ENCODE measurements at places on chromosomes 4 and X.

DNA sequence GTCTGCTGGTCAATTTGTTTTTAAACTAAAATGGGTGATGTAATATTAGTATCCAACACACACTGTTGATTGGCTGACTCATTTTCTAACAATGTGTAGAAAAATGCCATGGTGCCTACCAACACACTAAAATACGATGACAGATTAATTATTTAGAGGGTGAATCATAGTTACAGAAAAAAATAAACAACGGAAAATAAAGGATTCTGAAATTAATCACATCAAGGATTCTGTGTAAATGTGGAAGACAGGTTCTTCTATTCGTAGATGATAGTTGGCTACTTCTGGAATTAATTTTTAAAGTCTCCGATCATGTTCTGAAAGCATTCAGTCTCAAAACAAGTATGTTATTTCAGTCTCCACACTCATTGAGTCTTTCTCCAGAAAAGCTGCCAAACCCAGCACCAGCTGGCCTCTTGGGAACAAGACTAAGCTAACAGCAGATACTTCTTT, 8.2 kb upstream of the IQCM start:
- DNase-seq, result no peak

GRCh38 chr4:105662935-105663675, 45.4 kb downstream of the INTS12 start:
- DNase-seq, result no peak

GRCh38 chr4:136855886-136856285, 676.4 kb downstream of the PCDH18 start:
- no peak for DNase-seq

GRCh38 chr4:22790631-22791030, 97.9 kb downstream of the GBA3 start:
- no peak for DNase-seq

DNA sequence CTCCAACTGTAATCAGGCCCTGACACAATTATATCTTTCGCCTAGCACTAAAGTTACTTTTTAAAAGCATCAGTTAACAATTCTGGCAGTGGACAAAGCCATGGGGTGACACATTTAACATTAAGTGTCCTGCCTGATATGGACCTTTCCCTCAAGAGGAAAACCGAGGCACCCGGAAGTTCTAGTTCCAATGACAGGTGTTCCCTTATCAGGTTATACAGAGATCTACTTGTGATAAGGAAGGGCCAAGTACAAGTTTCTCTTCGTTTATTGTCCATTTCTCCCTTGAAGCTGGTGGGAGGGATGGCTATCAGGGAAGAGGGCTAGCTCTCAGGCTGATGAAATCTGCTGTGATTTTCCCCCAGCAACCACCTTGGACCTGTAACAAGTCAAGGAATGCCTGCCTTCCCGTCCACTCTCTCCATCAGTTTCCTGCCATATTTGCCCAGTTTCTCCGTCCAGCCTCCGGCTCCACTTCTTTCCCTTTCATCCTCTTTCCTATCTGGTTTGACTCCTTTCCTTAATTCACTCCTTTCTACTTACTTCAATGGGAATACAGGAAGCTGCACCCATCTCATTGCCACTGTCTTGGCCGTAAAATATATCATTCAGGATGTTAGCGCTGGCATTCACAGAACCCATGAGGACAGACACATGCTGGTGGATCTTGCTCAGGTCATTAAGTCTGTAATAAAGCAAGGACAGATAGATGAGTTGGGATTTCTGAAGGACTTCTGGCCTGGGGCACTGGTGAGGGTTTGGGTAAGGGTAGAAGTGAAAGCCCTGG, 95.0 kb downstream of the DGKK start:
- no peak for DNase-seq

GRCh38 chr4:63589796-63590195, 819.5 kb downstream of the TECRL start:
- no peak for DNase-seq

DNA sequence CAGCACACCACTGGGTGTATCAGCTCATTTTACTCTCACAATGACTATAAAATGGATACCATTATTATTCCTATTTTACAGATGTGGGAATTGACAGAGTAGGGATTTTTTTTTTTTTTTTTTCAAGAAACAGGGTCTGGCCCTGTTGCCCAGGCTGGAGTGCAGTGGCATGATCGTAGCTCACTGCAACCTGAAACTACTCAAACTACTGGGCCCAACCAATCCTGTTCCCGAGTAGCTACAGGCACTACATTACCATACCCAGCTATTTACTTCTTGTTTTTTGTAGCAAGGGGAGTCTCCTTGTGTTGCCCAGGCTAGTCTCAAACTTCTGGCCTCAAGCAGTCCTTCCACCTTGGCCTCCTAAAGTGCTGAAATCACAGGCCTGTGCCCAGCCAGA, 95.2 kb downstream of the LARP7 start:
- no peak for DNase-seq

- no peak for DNase-seq
Measured at GRCh38 chr4:174650711-174651355, 128.5 kb upstream of the HPGD start.

DNA sequence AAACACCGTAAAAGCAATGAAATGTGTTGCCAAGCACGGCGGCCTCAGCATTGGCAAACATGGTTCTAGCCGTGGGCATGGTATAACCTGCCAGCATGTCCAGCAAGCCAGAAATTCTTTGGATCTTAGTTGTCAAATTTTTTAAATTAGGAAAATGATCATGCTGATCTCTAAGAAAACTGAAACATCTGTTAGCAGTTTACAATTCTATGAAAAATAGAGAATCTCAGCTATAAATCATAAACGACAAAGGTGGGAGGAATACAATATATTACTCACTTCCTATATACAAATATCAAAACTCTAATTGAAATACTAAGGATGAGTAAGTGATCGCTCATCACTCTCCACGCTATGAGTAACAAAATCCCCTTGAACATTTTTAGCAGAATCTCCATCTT, 130.3 kb downstream of the ADGRA3 start:
- no peak for DNase-seq

DNA sequence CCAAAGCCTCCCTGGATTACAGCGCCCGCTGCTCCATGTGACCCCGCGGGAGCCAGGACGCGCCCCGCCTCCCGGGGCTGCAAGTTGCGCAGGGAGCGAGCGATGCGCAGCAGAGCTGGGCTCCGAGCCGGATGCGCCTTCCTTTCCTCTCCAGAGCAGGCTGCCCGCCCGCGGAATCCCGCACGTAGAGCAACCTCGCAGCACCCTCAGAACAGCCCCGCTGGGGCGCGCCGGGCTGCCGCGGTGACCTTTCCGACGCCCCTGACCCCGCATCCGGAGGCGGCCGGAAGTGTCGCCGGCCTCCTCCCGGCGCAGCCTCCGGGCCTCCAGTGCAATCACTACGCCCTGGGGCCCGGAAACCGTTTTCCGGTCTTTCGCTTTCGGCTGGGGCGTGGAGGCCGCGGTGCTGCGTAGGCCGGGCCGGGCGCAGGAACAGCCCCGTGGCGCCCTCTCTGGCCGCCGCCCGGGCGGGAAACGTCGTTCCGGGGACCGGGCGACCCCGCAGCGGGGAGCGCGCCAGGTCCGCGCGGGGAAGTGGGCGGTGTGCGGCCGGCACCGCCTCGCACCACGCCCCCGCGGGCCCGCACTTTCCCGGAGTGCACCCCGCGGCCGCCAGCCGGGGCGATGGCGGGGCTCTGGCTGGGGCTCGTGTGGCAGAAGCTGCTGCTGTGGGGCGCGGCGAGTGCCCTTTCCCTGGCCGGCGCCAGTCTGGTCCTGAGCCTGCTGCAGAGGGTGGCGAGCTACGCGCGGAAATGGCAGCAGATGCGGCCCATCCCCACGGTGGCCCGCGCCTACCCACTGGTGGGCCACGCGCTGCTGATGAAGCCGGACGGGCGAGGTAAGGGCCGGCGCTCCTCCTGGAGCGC, at the start of gene CYP4V2:
Gene CYP4V2, plus strand, starts transcription at position 368 of the 866 bp plus-strand sequence. Its CDS starts 257 bp downstream, at position 625.
- peak; percentile 77 for DNase-seq

DNA sequence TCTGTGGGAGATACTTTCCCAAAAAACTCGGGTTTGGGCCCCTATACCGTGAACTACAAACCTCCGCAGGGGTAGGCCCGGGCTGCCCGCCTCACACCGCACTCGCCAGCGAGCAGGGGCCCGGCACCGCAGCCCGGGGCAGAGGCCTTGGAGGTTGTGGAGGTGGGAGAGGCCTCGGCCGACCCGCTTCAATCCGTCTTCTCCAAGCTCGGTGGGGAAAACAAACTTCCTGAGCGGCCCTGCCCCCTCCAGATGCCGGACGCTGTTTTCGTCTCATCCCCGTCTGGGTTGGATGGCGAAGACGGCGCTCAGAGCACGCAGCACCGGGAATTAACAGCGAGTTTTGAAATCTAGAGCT, 442 bp upstream of the MCUB start:
- DNase-seq, result no peak

DNA sequence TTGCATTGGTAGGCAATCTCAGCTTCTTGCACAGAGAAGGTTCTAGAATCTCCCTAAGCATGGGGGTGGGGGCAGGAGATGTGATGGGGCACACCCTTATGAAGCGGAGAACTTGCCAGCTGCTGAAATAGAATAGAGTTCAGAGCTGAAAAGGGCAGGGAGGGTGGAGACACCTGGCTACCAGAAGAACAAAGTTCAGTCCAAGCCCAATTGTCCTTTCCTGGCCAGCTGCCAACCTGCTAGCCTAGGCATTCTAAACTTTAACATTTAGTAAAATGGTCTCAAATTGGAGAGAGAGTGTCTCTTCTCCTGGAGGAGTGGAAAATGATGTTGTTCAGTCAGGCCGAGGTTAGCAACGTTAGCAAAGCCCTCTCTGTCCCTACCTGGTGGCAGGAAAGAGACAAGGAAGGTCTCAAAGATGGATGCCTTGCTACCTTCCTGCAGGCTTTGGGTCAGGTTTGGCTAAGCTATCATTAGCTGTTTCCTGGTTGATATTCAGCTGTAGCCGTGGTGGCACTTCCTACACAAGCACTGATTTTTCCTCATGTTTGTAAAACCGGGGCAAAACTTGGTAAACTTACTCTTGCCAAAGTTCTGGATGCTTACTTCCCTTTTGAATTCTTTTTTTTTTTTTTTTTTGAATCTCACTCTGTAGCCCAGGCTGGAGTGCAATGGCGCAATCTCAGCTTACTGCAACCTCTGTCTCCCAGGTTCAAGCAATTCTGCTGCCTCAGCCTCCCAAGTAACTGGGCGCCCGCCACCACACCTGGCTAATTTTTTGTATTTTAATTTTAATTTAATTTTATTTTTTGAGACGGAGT, 34.7 kb upstream of the NYX start:
- no peak for DNase-seq

GRCh38 chrX:1355131-1356046, 18.8 kb downstream of the IL3RA start:
- DNase-seq, result no peak

GRCh38 chr4:84952004-84952403, 14.5 kb downstream of the WDFY3 start:
- DNase-seq, result no peak

DNA sequence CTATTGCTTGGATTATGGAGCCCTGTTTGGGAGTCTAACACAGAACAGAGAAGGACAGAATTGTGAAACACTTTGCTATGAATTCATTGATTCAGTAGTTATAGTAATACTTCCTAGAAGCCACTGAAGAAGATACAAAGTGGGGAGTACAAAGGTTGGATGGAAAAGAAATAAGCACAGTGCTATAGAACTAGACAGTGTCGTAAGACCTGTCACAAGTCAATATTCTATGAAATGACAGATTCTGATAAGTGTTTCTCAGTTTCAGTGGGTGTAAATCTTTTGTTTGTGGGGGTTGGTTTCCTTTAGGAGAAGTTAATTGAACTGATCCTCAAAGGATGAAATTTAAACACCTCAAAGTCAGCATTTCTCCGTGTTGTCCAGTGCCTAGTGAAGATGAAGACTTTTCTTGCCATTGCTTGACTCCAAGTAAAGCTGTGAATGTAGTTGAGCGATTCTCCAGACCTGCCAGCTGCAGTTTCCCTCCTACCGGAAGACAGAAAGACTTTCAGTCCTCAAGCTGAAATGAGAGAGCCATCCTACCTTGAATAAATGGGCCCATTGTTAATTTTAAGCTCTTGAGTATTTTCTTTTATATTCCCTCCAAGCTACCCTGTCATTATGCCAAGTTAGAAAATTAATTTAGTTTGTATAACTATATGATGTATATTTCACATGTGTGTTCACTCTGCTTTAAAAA, 7.9 kb downstream of the PDLIM5 start:
- no peak for DNase-seq

GRCh38 chr4:189304809-189305208, 635.9 kb upstream of the FRG1 start:
- no peak for DNase-seq

- no peak for DNase-seq
Measured at GRCh38 chr4:104279744-104280143, 214.9 kb downstream of the CXXC4 start.

- no peak for DNase-seq
Measured at GRCh38 chr4:113677325-113677724, 84.2 kb downstream of the CAMK2D start.

DNA sequence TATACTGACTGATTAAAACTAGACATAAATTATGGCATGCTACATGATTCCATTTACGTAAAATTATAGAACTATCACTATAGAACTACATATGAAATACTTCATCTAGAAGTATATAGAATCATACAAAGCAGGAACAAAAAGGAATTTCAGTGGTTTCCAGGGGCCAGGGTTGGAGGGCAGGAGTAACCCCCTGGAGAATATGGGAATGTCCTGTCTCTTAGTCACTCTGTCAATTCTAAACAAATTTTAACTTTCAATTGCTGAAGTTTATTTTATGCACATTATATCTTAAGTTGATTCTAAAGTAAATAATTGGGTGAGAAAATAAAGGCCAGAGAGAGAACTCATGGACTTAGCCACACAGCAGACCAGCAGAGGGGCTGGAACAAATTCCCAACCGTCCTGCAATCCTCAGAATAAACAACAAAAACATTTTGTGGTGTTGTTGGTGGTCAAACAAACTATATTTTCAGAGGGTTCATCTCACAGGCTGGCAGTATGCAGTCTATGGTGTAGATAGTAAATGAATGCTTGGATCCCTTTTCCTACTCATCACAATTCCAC, 476.9 kb upstream of the SLIT2 start:
- DNase-seq, result no peak

DNA sequence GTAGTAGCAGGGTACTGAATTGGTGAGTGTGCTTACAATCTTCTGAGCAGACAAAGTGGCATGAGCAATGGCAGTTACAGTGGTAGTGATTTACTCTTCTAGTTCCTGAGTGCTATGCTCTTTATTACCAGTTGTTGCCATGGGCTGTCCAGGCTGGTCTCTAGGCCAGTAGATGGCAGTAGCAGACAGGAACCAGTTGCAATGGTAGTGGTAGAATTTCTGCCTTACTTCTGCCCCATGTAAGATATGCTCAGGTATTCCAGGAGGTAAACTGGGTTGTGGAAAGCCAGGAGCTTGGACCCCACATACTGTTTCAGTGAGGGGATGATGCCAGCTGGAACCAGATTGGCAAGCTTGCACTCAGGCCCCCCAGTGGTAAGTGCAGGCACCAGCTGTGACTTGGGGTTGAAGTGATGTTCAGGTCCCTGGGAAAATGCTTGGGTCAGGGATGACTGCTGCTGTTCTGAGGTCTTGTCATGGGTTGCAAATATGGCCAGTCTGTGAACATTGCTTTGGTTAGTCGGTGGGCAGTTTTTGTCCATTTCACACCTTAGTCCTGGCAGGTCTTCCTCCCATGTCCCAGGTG, 63.0 kb upstream of the ZXDB start:
- DNase-seq, result no peak
